ENCODE measurements at places on chromosomes 7 and 10.

DNA sequence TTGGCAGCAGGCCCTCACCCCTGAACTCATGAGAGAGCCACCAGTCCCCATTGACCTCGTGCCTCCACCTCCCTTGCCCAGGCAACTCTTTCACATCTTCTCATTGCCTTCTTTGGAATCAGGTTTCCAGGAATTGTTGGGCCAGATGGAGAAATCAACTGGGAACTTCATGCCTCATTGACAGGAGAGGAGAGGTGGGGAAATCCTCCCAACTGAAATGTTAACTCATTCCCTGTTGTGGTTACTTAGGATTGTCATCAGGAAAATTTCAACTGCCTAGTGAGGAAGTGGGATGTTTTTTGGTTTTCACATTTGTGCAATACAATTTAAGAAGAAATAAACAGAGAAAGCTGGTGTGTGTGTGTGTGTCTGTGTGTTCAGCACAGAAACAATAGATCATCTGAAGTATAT is 106.6 kb upstream of the INHBA start:
- DNase-seq: no peak

DNA sequence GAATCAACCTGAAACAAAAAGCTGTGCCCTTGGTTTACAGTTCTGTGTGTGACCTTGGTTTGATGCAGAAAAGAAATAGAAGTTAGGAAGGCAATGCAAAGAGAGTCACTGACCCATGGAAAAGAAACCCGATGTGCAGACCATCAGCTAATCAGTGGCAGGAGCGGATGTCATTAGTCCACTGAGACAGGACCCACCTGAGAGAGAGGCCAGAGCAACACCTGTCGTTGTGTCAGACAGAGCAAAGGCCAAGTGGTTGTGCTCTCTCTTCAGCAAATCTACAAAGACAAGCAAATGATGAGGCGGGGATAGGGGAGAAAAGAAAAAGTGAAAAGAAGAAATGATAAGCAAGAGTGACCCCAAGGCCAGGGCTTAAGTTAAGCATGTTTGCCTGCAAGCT is 8.7 kb downstream of the GAD2 start:
- no peak for DNase-seq

DNA sequence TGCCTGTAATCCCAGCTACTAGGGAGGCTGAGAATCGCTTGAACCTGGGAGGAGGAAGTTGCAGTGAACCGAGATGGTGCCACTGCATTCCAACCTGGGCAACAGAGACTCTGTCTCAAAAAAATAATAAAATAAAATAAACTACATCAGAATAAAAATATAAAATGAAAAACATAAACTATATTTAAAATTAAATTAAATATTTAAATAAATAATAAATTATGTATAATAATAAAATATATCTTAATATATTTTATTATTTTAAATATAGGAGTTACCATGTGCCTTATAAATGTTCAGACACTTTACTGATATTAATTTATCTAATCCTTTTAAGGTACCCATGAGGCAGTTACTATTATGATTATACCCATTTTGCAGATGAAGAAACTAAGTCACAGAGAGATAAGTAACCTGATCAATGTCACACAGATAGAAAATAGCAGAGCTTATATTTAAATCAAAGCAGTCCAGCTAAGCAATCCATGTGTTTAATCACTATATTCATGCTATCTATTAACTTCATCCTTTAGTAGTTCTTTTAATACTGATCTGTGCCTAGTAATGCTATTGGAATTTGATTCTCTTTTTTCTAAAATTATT is 30.3 kb upstream of the MET start:
- DNase-seq: no peak

DNA sequence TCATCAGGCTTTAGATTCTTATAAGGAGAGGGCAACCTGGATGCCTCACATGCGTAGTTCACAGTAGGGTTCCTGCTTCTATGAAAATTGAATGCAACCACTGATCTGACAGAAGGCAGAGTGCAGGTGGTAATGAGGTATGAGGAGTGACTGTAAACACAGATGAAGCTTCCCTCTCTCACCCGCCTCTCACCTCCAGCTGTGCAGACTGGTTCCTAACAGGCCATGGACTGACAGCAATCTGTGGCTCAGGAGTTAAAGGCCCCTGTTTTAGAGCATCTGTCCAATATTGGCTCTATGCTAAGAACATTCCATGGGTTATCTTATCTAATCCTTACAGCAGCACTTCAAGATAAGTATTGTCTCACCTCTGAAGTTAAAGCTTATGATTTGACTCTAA is 213.5 kb upstream of the NRP1 start:
- DNase-seq: no peak

DNA sequence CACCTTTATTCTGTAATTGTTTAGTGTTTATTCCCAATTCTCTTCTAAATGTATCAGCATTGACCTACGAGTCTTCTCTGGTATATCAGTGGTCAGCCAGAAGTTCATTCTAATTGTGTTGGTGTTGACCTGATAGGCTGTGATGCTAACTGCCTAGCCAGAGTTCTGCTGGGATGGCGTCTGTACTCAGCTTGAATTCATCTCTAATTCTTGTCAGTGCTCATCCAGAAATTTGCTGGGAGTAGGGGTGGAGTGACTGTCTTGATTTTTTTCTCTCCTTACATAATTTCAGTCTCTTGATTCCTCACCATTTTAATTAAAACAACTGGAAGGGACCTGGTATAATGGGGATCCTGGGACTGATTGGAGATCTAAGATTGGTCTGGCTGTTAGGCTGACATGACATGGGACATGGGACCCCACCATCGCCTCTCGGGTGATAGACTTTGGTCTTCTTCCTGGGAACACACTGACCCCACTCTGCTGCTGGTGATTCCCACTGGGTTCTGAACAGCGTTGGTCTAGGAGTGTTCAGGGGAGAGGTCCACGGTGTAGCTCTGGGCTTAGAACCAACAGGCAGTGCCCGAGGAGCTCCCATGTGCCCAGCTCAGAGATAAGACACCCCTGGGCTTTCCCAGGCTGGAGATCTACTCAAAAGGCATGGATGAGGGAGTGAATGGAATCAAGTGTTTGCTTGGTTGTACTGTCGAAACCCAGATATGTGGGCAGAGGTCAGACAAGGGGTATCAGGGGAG is 3.8 kb downstream of the NEURL1 start:
- no peak for DNase-seq

DNA sequence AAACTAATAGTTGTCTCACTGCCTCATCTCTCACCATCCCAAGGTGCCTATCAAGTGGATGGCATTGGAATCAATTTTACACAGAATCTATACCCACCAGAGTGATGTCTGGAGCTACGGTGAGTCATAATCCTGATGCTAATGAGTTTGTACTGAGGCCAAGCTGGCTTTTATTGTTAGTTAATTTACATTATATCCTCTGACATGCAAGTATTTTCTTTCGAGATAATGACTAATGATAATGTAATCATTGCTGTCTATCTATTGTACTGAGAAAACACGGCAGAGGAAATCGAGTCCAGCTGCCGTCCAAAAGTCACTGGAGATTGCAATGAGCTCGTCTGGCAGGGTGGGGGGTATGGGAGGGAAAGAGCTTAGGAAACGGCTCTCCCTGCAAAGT is 172.4 kb upstream of the LANCL2 start:
- no peak for DNase-seq

- DNase-seq: no peak
These were observed 53.5 kb downstream of the SCIN start for GRCh38 chr7:12623885-12624498.

Measured in tibial artery (tissue), 4 donors.